ENCODE measurements at places on chromosomes 2 and 18. TPM values are rescaled to one million over a fixed set of nuclear protein-coding genes. Genes with fewer than 3 reads are reported as not detected.

Gene SP100
- total RNA-seq: 7.3 TPM

Gene L3MBTL4
- total RNA-seq: 2.9 TPM

Gene TACR1
- total RNA-seq: 1.00 TPM

Gene CACNB4
- 75.6 TPM for total RNA-seq

Gene CRYGC
- not detected for total RNA-seq

Gene ZNF804A
- total RNA-seq: 14.8 TPM

Gene G6PC2
- total RNA-seq: not detected

Gene LRRC30
- total RNA-seq: not detected

Gene TLX2
- not detected for total RNA-seq

Gene NPHP1
- 7.2 TPM for total RNA-seq
